ENCODE measurements at places on chromosomes 1 and 21. TPM values are rescaled to one million over a fixed set of nuclear protein-coding genes. Genes with fewer than 3 reads are reported as not detected.

Gene RAB3B
- 5.8 TPM for total RNA-seq

Gene GNG12
- total RNA-seq = 143 TPM

Gene NDUFS2
- total RNA-seq = 233 TPM

Gene PCSK9
- total RNA-seq = 0.46 TPM

Gene ELAPOR1
- total RNA-seq = 0.32 TPM

Gene MCOLN3
- total RNA-seq = not detected
